Mesangial cell (primary cell): ENCODE measurements at places on chromosomes 1 and 21. TPM values are rescaled to one million over a fixed set of nuclear protein-coding genes. Genes with fewer than 3 reads are reported as not detected.

The ACTN2 gene
- under 0.01 TPM in 2 replicates for total RNA-seq

The SYT11 gene
- total RNA-seq = 12.7 and 21.8 TPM in 2 replicates

The FCN3 gene
- total RNA-seq = not detected in 2 replicates

The FBXO2 gene
- total RNA-seq = 1.1 and 4.4 TPM in 2 replicates

The DNALI1 gene
- total RNA-seq = 3.3 and 11.3 TPM in 2 replicates

The ANKRD35 gene
- total RNA-seq = 0.13 and 0.49 TPM in 2 replicates

The CD5L gene
- total RNA-seq = not detected in 2 replicates

The SLC1A7 gene
- total RNA-seq = not detected in 2 replicates

The ATP6V0B gene
- 157 and 168 TPM in 2 replicates for total RNA-seq

The IL20 gene
- total RNA-seq = not detected in 2 replicates

The TCHHL1 gene
- not detected in 2 replicates for total RNA-seq
